ENCODE measurements at places on chromosomes 1 and 21.

- DNase-seq = peak; percentile 57
Measured at GRCh38 chr1:204123376-204123775, 28.5 kb downstream of the ETNK2 start.

DNA sequence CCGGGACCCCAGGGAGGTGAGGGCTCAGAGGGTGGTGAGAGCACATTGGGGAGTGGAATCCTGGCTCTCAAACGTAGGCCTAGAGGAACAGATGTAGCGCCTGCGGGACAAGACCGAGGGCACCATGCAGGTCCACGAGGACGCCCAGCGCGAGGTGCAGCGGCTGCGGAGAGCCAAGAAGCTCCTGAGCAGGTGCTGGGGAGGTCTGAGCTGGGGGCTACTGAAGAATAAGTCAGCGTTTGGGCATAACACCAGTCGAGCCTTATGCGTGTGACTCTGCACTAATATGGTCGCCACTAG, 2.6 kb upstream of the NBPF3 start:
- no peak for DNase-seq

DNA sequence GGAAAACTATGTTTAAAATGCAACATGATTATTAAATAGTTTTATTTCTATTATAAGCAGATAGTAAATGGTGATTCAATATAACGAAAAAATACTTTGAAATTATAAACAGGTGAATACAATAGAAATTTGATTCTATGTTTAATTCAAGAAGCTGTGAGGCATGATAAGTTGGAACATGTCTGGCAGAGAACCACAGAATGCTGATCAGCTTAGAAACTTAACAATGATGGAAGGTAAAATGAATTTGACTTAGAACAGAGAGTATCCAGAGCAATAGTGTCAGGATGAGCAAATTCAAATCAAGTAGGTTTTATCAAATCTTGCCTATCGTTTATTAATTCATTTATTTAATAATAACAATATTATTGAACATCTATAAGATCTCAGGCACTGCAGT, 83.4 kb upstream of the ADGRL4 start:
- DNase-seq = no peak

DNA sequence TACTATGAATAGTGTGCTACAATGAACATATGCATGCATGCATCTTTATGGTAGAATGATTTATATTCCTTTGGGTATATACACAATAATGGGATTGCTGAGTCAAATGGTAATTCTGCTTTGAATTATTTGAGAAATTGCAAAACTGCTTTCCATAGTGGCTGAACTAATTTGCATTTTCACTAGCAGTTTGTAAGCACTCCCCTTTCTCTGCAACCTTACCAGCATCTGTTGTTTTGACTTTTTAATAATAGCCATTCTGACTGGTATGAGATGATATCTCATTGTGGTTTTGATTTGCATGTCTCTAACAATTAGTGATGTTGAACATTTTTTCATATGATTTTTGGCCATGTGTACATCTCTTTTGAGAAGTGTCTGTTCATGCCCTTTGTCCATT, 24.0 kb upstream of the DIRAS3 start:
- DNase-seq = no peak

DNA sequence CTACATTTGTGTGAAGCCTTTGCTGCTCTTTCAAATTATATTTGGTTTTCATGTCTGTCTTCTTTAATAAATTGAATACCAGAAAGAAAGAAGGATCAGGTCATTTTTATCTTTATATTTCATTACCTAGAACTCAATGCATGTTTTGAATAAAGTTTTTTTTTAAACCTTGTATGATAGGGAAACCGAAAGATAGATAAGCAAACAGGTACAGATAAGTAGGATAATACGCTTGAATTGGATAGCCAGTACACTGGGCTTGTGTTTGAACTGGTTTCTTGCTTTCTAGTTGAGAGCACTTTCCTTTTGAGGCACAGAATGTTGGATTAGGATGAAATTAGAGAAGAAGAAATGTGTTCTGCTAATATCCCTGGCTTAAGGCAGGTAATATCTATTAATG, 46.9 kb downstream of the PKN2 start:
- DNase-seq = no peak

- DNase-seq = no peak
Measured at GRCh38 chr1:71043065-71043464, 4.6 kb downstream of the PTGER3 start.

- DNase-seq = no peak
Measured at GRCh38 chr21:30153697-30154340, 12.8 kb downstream of the CLDN17 start.

- DNase-seq = no peak
Measured at GRCh38 chr1:198007687-198008607, 90.8 kb downstream of the LHX9 start.

GRCh38 chr1:175794586-175794985, 51.2 kb upstream of the TNR start:
- no peak for DNase-seq

- no peak for DNase-seq
Measured at GRCh38 chr1:211715971-211716370, 40.5 kb upstream of the NEK2 start.

GRCh38 chr1:202355944-202356553, 7.5 kb downstream of the PPP1R12B start:
- no peak for DNase-seq

GRCh38 chr1:226082587-226082917, 20.0 kb downstream of the H3-3A start:
- DNase-seq = no peak

DNA sequence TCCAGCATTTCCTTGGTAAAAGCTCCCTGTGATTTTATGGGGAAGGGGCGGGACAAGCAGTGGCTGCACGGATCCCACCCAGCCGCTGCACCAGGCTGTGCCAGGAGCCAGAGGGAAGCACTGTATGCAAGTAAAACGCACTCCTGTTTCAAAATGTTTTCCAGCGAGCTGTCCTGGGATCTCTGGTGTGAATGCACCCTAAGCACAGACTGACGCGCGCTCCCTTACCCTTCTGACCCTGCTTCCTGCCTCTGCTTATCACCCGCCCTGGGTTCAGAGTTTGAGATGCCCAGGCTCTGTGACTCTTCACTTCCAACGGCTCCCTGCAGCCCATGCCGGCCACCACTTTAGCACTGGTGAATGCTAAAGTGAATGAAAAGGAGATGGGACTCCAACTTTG, 131.2 kb downstream of the RHOU start:
- peak; percentile 50 for DNase-seq

DNA sequence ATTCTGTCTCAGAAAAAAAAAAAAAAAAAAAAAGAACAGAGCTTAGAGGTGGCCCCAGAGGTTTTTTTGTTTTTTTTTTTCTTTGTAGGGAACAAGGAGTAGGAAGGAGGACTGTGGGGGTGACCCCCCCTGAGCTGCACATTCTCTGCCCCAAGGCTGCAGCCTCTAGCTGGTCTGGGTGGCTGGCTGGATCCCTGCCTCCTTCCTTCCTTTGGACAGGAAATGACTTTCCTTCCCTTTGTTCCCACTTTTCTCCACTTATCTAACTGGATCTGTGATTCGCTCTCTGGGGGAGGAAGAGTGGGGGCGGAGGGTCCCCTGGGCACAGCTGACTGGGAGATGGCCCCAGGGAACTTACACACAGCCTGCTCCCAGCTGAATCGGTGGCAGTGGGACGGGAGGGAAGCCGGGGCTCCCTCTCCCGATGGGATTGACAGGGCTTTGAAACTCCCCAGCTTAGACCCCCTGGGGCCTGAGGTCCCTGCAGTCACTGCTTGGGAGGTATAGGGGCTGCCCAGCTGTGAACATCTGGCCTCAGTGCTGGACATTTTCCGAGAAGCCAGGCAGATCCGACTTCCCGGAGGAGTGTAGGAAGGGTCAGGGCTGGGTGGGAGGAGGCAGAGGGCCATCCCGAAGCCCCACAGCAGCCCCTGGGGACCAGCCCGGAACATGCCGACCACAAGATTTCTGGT, 2.1 kb downstream of the FBLIM1 start:
- peak; percentile 82 for DNase-seq

- DNase-seq = peak; percentile 86
Measured at GRCh38 chr1:151060007-151060656, at the start of gene MLLT11. TSS of gene MLLT11 (plus strand) at chr1:151060397. CDS start at chr1:151067225, 6,828 bp downstream.

DNA sequence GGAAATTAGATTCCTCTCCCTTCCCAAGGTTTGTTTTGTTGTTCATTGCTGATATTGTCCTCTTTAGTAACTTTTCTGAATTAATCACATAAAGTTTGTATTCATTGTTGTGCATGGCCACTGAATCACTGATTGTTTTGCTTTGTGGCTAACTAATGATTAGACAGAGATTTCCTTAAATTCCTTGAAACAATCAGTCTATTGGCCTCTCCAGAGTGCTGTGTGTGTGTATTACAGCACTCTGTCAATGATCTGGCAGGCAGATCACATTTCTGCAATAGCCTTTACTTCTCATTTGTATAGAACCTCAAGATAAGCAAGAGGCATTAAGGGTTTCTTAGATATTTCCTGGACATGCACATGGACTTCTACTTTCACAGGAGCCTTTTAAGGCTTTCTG, 78.6 kb downstream of the DUSP10 start:
- no peak for DNase-seq

DNA sequence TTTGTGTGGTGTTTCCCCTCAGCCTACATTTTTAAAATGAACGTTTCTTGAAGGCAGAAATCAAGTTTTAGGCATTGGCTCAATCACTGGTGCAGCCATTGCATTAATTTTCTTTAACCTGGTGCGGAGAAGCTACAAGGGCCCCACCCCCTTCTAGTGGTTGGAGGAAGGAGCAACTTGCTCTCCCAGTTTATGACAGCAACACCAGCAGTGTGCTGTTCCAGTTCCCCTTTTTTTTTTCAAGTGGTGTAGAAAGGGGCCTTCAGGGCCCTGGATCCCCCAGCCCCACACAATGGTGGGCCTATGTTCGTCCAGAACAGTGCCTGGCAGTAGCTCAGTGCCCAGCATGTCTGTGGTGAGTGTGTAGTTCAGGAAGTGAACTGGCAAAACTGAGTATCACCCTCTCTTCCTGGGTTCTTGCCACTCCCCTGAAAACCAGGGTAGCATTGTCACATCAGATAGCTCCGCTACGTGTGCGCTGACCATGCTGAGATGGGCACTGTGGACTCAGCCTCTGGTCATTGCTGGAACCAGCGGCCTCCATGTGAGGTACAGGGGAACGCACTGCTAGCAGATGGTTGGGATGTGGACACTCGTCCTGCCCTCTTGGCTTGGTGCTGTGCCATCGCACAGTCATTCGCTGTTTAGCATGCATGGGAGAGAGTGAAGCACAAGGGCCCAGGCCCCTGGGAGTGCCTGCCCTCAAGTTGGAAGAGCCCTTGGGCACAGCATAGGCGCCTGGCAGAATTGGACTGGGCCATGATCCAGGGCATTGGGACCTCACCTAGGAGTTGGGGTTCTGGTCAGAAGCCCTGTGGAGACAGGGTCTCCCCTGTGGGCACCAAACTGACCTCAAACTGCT, 7.2 kb downstream of the ARF1 start:
- DNase-seq = no peak

- DNase-seq = no peak
Measured at GRCh38 chr1:204731985-204732575, 46.5 kb upstream of the LRRN2 start.

- DNase-seq = no peak
Measured at GRCh38 chr1:244106837-244107493, 55.9 kb downstream of the ZBTB18 start.

- no peak for DNase-seq
Measured at GRCh38 chr1:31019401-31019800, 46.1 kb downstream of the PUM1 start.

DNA sequence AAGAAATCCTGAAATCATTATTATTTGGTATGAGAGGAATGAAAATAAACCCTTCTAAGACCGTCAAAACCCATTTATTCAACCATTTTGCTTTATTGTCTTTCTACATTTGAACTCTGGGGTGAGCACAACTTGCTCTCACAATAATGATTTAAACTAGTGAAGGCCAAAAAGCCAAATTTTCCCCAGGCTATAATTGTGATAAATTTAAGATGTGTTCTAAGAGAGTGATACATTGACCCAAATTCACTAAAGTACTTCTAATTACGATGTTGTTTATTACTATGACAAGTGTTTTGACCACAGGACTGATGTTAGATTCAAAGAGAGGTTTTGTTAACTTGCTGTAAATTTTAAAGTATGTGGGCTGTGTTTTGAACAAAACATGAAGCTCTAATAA, 670.9 kb upstream of the NR5A2 start:
- DNase-seq = no peak

DNA sequence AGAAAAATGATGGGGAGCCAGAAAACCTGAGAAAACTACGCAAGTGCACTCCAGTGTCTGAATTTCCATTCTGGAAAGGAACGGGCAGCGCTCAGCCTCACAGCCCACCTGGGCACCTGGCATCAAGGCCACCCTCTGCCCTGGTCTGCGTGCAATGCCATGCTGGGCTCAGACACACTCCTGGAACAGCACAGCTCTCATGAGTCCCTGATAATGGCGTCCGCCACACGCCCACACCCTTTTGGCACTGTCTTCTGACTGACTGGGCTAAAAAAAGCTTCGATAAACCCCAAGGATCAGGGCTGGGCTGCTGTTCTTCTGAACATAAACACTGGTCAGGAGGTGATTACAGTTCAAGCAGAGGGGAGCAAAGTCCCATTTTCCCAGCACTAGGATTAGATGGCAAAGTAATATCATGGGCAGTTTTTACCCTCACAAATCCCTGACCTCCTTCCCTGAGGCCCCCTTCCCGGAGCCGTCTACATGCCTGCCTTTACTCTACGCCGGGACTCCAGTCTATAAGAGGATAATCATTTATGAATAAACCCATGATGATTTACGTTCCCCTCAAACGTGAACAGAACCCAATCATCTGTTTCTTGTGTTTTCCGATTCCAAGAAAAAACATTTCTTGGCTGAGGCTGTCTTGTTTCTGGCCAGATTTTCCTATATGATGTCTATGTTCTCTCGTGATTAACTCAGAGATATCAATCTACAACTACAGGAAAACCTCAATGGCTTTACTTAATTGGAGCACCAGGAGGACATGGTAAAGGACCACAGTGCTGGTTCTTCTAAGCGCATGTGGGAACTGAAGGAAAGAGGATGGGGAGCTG, 22.6 kb downstream of the RCAN1 start:
- DNase-seq = no peak

DNA sequence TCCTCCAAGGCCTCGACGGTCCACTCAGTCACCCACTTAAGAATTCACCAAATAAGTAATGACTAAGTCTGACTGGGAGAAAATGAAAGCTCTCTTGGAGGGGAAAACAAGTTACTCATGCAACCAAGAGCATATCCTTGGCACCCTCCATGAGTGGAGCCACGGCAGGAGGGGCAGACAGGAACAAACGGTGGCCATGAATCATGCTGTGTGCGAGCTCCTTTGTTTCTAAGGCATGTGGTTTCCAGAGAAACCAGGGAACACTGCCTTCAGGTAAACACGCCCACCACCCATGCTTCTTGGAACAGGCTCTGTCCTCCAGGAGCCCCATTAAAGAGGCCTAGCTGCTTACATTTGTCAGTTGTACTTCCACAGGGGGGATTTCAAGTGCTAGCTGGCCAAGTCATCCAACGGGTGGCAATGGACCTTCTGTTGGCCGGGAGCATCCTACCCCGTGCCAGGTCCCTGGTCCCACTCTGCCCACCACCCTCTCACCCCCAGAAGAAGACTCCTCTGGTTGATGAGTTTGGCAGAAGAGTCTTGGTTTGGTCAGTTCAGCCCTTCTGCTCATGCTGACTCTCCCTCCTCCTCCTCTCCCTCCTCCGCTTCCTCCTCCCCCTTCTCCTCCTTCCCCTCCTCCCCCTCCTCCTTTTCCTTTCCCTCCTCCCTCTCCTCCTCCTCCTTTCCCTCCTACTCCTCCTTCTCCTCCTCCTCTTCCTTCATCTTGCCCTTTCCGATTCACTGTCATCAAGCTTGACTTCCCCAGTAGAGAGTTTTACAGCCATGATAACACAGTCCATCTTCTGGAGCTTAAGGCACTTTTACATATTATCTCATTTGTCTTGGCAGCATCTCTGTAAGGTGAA, 107.6 kb downstream of the CCDC185 start:
- no peak for DNase-seq

- no peak for DNase-seq
Measured at GRCh38 chr1:11617314-11617713, 36.9 kb downstream of the FBXO2 start.

Measured in SK-N-SH (cell line).